ENCODE measurements at places on chromosomes 5 and 9.

GRCh38 chr5:171911152-171911551, 95.3 kb downstream of the FBXW11 start:
- no peak for DNase-seq

DNA sequence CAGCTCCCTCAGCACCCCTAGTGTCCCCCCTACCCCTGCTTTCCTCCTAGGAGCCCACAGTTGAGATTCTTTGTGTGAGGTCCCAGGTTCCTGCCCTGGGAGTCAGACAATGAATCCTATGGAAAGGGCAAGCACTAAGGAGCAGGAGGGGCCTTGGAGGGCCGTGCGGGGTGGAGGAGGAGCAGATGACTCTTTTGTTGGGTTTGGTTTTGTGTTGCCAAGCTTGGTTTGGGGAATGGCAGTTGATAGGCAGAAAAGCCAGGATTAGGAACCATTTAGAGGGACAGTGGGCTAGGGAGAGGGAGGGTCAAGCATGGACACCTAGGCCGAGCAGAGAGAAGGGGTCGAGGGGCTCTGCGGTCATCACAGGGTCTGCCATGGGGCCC, 61.6 kb upstream of the SPTLC1 start:
- DNase-seq = no peak

- DNase-seq = no peak
Observed at GRCh38 chr9:121405899-121406298, 35.8 kb upstream of the STOM start.

- no peak for DNase-seq
Observed at GRCh38 chr5:180636403-180637075, 12.9 kb downstream of the FLT4 start.

- no peak for DNase-seq
Observed at GRCh38 chr5:159187719-159188118, 21.6 kb downstream of the RNF145 start.

DNA sequence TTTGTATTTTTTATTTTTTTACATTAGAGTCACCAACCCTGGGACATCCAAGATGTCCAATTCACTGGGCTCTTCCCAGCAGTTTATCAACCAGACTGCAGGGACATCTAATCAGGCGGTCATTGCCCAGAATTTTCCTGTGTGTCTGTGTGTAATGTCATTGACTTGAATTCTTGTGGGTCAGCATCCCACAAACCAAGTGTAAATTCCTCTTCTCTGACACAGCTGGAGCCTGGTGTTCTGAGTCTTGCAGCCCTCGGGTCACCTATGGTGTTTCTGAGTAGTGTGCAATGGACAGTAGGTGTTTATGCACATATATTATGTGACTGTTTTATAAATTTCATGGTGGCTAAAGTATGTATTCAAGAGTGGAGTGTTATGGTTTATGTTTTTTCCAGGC, 815.7 kb downstream of the SEMA5A start:
- DNase-seq = no peak

GRCh38 chr5:2029206-2029605, 146.5 kb upstream of the IRX4 start:
- no peak for DNase-seq

DNA sequence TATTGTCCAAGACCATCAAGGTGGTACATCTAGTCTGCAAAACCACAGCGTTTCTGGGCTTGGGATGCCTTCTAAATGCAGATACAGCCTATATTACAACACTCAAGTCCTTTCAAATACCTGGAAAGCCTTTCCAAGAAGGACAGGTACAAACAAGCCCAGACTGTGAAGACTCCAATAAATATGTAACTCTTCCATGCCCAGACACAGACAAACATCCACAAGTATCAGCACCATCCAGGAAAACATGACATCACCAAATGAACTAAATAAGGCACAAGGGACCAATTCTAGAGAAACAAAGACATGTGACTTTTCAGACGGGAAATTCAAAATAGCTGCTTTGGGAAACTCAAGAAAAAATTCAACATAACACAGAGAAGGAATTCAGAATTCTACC, 152.7 kb upstream of the POC5 start:
- no peak for DNase-seq

DNA sequence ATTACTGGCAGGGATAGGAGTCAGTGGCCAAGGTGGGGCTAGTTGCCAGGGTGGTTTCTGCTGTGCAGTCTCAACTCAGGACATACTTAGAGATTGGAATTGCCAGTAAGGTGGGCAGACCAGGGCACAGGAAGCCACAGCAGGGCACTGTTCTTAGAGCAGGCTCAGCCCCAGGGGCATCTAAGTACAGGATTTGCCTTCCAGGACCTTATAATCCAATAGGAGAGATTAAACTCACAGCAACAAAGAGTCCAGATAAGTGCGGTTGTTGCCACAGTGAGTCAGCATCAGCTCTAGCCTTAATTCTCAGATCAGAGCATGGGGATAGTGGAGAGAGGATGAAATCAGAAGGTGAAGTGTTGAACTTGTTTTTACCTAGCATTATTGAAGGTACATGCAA, 265.8 kb upstream of the TRPC7 start:
- DNase-seq = no peak
